Stimulated activated CD4-positive, alpha-beta T cell treated with anti-CD3 and anti-CD28 coated beads, Interleukin-1b, Interleukin-23, amount 100 ng/mL, for 1 hour (primary cell): ENCODE measurements at places on chromosomes 7 and 10.

DNA sequence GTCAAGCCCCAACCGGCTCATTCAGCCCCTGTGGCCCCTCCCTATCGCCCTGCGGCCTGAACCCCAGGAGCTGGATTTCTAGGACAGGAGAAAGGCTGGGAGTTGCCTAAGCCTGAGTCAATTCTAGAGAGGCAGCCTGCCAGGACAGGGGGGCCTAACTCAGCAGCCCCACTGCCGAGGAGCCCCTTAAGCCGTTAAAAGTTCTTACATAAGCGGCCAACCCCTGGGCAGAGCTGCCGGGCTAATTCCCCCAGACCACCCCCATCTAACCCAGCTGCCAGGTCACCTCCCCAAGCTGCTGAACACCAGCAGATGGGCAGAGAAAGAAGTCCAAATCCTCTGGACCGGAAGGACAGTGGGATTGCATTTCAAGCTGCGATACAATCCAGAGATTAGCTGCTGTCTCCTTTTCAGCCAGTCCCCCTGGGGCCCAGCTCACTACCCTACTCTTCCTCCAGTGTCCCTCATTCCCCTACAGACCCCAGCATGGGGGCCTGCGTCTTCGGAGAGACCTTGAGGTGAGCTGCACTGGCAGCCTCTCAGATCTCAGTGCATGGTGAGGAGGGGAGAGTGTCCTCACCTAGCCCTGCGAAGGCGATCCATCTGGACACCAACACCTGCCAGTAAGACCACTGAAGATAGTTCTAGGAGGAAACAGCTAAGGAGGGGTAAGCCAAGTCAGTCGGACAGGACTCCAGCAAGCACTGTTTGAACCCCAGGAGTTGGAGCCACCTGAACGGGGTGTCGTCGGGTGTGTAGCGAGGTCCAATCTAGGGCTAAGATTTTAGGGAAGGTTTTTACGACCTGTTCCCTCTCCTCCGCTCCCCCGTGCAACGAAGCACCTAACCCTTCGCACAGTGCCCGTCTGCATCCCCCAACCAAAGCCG lies 830 bp downstream of the IMPDH1 start:
- DNase-seq: no peak

- no peak for DNase-seq
Measured at GRCh38 chr10:51700228-51700817, 928 bp upstream of the CSTF2T start.

GRCh38 chr10:47165711-47166404 lies 134.1 kb upstream of the GDF10 start:
- DNase-seq: peak; percentile 11

GRCh38 chr7:66642186-66642585 lies 13.5 kb downstream of the KCTD7 start:
- DNase-seq: no peak
